HCT116 (cell line): ENCODE measurements at places on chromosomes 13 and 19. TPM values are rescaled to one million over a fixed set of nuclear protein-coding genes. Genes with fewer than 3 reads are reported as not detected.

DNA sequence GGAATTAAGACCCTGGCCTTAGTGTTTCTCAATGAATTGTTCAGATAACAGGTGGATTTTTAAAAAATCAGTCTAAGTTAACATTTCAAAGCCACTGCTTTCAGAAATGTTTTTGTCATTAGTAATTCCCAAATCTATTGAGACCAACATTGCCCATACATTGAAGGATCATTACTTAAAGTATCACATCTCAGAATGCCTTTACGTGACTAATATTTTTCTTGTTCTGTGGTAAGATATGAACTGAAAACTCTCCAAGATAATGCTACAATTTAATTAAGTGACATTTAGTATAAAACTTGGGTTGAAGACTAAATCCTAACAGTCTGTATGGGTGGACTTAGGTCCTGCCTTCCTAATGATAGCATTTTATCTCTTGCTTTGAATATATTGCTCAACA, 59.4 kb upstream of the POSTN start:
- no peak for DNase-seq

GRCh38 chr13:34277936-34278335, 460.0 kb downstream of the RFC3 start:
- DNase-seq, result no peak

DNA sequence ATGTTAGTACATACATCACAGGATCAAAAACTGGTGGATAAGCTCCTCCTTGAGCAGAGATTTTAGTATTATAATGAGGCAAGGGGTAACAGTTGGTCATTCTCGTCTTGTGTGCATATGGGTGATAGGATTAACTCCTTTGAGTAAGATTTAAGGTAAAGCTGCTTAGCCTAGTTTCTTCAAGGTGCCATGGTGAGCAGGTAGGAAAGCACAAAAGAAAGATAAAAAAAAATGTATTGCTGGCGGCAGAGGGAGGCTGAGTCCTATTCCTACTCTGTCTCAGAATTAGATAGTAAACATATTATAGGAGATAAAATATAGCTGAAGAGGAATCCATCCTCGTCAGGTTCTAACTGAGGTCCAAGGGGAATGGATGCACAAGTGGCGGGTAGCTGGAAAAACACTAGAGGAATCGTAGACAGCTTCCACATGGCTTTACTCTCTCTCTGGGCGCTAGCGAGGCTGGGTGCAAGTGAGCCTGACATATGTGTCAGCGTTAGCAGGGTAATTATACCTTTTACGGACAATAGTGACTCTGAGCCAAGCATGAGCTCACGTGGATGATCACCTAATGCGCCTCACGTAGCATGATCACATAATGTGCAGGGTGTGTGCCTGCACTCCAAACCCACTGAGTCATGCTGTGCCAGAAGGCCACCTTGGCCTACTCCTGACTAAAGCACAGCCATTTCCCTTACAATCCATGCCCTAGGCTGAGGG, 734.3 kb upstream of the MIR17HG start:
- DNase-seq, result no peak

- DNase-seq, result no peak
Measured at GRCh38 chr19:40561947-40562346, 14.7 kb upstream of the SHKBP1 start.

DNA sequence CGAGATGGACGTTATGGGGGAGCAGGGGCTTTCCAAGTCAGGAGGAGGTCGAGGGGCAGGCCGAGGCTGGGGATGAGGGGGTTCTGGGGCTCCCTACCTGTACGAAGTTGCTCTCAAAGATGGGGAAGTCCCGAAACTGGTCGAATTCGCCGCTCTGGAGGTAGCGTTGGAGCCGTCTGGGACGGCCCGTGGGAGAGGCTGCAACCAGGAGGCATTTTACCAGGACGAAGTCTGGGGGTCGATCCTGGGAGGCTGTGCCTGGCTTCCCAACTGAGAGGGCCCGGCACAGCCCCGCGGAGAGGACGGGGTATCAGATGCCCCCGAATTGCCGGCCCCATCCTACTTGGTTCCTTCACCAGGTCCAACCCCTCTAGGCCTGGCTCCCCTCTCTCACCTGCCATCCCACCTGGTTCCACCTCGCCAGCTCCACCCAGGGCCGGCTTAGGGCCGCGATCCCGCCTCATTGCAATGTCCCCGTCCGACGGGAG, 527 bp upstream of the EMC10 start:
- DNase-seq, result no peak

DNA sequence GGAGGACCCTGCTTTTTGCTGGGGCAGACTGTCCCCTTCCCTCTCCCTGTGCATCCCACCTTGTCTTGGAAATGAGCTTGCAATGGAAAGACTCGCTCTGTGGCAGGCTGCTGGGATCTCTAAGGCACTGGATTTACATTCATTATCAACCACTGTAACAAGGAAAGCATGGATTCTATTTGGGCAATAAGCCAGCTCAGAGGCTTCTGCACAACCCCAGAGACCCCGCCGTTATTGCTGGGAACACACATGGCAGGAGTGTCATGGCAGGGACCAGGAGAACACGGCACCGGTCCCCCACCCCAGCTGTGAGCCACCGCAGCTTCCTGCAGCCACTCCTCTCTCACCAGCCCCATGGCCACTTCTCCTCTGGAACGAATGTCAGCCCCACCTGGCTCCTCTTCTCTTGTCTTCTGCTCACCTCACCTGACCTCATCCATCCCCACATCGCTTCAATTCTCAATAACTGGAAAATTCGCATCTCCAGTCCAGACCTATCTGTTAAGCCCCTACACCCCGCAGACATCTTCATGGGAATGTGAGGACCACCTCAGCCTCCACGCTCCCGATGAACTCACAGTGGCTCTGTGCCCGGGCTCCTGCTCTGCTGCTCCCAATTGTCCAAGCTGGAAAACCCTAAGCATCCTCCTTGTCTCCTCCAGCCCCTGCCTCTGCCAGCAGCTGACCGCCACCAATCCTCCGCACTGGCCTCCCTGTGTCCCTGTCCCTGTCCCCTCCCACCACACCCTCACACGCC, 181.5 kb downstream of the USP12 start:
- no peak for DNase-seq

DNA sequence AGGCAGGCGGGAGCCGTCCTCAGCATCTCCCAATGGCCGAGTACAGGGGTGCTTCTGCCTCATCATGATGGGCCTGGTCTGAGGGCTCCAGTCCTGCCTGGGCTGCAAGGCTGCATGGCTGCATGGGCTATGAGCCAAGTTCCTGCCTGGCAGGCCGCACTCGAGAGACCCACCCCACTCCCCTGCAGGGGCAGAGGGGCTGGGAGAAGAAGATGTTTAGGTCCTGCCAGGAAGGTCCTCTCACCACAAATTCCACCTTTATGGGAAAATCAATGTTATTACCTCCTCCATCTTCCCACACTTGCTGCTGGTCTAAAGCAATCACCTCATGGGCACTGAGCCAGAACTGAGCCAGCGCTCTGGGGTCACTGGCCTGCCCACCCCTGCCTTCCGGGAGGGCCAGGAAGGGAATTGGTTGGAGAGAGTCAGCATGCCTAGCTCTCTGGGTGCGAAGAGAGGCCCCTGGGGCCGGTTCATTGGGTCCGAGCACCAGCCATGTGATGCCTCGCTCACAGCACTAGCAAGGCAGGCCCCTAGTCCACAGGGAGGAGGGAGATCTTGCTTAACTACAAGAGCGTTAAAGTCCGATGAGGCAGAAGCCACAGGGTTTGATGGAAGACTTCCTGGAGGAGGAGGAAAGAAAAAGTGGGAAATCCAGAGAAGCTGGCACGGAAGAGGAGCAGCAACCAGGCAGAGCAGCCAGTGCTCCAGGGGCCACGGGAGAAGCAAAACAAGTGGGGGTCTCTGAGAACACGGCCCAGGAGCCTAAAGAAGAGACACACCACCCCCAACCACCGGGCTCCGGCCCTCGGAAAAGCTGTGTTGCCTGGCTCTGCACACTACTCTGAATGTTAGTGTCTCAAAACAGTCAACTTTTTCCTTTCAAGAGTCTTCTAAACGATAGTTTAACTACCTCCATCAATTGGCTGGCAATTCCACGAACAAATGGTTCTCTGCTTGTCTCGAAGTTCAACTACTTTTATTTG, 63.1 kb downstream of the CEBPG start:
- DNase-seq, result no peak

DNA sequence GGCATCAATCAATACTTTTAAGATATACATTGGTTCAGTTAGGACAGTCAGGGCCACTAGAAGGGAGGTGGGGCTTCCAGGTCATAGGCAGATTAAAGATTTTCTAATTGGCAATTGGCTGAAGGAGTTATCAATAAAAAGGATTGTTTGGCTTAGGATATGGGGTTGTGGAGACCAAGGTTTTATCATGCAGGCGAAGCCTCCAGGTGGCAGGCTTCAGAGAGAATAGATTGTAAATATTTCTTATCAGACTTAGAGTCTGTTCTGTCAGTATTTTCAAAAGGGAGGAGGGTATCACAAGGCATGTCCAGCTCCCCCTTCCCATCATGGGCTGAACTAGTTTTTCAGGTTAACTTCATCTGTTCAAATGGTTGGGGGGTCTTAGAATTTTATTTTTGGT, 77.4 kb upstream of the FARP1 start:
- DNase-seq, result no peak

Gene SSC5D
- 1.5 TPM for total RNA-seq

Gene NCR1
- total RNA-seq, result not detected
